ENCODE measurements at places on chromosomes 5 and 9.

- DNase-seq, result no peak
Measured at GRCh38 chr5:125700380-125700861, 722.8 kb upstream of the GRAMD2B start.

DNA sequence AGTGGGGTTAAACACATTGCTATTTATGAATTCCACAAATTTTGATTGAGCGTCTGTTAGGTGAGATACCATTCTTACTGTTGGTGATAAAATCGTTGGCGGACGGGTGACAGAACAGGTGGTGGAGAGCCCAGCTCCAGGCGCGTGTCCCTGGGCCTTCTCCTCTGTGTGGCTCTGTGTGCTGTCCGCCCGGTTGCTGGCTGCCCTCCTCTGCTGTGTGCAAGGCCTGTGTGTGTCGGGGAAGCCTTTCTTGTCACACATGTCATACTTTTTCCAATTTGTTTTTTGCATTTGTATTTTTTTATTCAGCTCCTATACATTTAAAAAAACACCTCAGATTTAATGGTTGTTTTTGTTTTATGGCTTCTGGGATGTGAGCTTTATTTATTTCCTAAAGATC lies 33.9 kb downstream of the TENT4A start:
- DNase-seq, result no peak

GRCh38 chr9:131081868-131082267 lies 14.5 kb upstream of the AIF1L start:
- DNase-seq, result no peak

DNA sequence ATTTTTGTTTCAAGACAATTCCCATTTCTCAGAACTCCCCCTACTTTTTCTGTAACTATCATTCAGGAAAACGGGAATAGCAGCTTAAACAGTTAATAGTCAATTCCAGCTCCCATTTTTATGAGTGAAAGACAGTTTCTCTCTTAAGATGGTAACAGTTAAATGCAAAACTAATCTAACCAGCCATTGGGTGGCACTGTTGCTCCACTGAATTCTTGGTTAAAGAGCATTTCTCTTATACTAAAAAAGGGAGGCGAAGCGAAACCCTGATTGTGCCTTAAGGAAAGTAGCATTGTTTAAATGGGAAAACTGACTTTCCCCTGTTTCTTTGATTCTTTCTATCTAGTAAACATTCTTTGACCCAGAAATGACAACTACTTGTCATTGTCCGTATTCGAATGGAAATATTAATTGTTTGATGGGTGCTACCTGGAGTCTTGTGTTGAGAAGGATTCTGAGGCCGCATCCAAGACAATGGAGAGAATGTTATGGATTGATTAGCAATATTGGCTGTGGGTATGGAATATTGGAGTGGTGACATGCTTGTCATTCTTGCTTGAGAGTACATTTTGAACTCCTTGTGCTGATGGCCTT lies 507.8 kb downstream of the MAT2B start:
- peak; percentile 40 for DNase-seq

DNA sequence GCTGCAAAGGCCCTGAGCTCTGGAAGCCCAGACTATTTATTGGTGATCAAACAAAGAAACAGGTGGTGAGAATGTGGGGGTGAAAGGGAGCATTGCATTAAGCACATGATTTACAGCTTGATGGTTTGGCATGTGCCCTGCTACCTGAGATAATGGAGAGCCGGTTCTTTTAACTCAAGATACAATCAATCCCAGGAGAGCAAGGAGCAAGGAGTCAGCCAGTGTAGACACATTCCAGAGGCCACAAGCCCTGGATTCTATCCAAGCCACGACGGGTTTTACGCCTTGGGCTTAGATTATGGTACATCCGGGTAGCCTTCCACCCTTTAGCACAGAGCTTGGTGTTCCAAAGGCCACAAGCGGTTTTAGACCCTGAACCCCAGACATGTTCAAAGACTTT lies 292.2 kb downstream of the CYLC2 start:
- no peak for DNase-seq

DNA sequence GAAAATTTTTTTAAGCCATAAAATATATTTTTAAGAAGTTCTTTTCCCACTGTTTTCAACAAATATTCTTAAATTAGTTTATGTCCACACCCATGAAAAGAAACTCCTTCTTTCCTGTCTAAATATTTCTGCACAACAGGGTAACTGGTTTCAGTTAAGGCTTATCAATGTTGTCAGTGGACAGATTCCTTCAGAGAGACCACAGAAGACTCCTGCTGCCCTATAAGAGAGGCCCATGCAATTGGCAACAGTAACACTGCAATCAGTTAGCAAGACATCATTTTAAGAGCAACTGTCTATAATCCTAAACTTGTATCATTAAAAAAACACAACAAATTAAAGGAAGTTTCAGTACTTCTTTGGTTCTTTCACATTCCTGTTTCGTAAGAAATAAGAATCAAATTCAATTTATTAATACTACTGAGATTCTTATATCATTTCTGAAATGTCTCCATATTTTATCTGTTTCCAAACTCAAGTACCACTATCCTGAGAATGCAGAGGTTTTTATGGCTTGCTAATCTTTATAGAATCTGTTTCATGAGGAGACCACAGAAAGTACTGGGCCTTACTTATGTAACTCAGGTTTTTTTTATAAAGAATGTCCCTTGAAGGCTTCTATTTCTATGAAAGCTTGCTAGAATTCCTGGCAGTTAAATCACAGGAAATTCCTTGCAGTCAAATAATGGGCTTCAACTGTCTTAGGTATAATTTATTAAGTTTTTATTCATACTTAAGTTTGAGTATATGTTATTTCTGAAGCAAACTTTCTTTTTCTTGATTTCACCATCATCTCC lies 240.2 kb downstream of the RFX3 start:
- DNase-seq, result no peak

- DNase-seq, result no peak
Measured at GRCh38 chr9:129886226-129887174, 51.2 kb downstream of the USP20 start.

DNA sequence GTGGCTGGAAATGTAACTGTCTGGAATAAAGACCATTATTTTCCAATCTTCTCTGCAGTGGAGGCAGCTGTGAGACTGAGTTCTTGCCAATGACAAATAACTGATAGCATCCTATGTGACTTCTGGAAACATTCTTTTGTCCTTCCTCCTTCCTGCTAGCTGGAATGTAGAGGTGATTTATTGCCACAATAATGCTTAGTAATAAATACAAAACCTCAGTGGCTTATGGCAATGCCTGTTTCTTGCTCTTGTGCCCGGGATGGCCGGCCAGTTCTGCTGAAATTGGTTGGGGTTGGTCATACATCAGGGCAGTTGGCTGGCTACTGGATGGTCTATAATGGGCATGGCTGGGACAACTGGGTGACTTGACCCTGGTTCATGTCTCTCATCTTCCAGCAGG lies 12.2 kb upstream of the TEX48 start:
- no peak for DNase-seq

DNA sequence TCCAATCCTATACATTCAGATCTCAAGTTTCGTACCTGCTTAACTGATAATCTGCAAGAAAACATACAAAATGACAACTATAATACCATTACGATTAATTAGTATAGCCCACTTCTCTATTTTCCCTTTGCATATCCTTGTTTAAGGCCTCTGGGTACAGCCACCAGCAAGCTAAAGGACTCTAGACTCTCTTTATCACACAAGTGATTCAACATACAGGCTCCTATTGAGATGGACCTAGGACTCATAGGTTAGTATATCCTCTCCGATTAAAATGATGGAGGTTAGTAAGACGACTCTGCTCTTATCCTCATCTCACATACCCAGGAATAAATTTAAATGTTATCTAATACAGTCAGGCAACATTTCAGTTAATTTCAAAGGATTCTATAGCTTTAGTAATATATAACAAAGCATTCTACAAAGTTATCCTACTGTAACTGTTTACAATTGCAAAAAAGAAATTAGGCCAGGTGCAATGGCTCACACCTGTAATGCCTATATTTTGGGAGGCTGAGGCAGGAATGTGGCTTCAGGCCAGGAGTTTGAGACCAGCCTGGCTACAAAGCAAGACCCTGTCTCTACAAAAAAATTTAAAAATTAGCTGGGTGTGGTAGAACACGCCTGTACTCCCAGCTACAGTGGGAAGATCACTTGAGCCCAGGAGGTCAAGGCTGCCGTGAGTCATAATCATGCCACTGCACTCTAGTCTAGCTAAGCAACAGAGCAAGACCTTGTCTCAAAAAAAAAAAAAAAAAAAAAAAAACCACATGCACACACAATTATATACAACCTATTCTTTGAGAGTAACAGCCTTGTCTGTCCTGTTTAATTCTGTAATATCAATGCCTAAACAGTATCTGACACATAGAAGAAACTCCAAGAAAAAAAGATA lies 15.4 kb downstream of the HAUS6 start:
- DNase-seq, result no peak

- no peak for DNase-seq
Measured at GRCh38 chr9:99515093-99515492, 293.0 kb downstream of the SEC61B start.

DNA sequence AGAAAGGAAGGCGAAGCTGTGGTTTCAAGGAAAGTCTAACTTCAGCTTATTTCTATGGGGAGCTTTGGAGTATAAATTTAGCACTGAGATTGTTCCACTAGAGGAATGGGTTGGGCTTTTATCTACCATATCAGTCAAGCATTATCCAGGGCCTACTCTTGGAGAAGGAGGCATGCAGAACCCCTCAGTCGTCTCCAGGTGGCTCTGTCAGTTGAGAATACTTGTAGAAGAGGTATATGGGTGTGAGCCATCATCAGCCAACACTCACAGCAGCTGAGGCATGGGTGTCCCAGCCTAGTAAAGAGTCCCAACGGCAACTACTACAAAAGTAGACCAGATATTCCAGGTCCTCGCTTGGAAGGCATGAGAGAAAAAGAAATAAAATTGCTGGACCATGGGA lies 548.5 kb upstream of the GRAMD2B start:
- DNase-seq, result no peak

- DNase-seq, result peak; percentile 30
Measured at GRCh38 chr5:65062469-65063083, 293.8 kb downstream of the CWC27 start.

DNA sequence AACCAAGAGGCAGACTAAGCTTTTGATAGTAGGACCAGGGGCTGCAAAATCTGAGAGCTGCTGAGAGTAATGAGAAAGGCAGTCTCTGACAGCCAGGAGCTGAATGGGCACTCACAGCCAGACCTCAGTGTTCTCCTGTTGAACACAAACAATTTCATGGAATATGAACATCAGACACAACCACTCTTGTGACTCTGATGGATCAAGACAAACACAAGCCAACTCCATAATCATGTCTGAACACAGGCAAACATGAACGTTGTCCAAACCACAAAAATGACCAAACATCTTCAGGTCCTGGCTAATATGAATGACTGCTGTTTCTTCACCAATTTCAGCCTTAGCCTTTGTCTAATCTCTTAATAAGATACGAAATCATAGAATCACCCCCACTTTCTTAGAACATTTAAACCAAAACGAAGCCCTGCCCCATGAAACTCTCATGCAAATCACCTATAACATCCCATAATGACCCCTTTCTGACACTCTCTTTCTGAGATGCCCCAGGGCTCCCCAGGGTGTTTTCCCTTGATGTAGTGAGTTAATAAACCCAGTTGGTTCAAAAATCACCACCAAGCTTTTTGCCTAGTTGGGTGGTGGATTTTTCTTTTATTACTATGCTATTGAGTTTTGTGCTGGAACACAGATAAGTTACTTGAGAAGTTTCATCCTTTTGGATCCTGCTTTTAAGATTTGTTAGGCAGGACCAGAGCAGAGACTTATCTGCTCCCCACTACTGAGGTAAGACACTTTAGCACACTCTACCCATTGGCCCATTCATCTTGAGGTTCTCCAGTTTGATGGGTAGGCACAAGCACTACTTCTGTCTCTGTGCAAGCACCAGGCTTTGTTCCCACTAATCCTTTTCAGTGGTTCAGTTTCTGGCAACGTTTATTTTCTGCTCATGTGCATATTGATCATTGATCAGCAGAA lies 5.9 kb upstream of the ERAP2 start:
- no peak for DNase-seq

GRCh38 chr5:31328040-31328733 lies 134.7 kb downstream of the CDH6 start:
- no peak for DNase-seq

- no peak for DNase-seq
Measured at GRCh38 chr9:111037356-111037707, 938 bp downstream of the LPAR1 start.

DNA sequence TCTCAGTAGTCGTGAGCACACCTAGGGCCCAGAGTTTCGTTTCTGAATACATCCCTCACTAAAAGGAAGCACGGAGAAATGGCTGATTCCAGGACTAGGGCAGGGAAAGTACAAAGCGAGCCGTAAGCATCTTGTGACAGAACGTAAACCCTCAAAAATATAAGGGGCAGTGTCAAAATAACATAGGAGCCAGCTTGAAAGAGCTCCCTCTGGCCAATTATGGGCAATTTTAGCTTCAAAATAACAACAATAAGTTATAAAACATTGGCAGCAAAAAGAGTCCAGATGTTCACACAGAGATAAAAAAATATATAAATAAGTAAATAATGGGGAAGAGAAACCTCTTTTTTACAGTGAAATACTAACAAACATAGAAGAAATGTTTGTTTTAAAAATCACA lies 18.5 kb upstream of the GLIS3 start:
- no peak for DNase-seq

DNA sequence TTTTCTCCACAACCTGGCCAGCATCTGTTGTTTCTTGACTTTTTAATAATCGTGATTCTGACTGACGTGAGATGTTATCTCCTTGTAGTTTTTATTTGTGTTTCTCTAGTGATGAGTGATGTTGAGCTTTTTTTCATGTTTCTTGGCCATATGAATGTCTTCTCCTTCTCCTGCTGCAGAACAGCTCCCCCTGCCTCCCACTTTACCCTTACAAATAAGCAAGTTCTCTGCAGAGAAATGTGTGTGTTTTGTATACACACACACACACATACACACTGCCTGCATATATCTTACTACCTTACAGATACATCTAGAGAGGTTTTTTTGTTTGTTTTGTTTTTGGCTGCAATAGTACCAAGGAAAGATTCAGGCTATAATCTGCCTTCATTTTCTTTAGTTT lies 88.7 kb upstream of the PHF24 start:
- DNase-seq, result no peak

DNA sequence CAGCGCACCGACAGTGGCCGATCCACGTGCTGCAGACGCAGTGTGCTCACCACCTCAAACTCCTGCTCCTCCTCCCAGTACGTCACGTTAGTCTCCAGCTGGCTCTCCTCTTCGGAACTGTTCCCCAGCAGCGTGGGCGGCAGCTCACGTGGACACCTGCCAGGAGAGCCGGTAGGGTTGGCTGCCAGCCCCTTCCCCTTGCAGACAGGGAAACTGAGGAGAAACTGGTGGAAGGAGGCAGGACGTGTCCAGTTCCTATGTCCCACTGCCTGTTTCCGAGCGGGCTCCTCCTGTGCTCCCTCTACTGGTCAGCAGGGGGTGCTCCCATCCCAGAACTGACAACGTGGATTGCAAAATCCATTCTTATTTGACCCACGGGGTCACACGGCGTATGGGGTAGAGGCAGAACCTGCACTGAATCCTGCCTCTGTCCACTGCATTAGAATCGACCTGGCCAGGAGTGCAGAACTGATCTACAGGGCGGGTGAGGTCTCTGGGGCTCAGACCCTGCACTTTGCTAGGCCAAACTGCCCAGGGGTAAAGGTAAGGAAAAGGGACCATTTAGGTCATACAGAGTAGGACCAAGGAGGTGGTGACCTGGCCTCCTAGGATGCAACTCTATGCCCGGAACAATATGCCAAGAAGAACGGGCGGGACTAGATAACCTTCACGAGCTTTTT lies 25.7 kb downstream of the PDGFRB start:
- peak; percentile 38 for DNase-seq

- no peak for DNase-seq
Measured at GRCh38 chr9:110531776-110532175, 47.8 kb downstream of the SVEP1 start.

All from T1000 (cell line).